ENCODE measurements at places on chromosomes 7 and 10.

GRCh38 chr10:30199376-30200016 lies 140.1 kb upstream of the JCAD start:
- no peak for DNase-seq

- DNase-seq: no peak
Measured at GRCh38 chr10:3978174-3978573, 193.2 kb upstream of the KLF6 start.

DNA sequence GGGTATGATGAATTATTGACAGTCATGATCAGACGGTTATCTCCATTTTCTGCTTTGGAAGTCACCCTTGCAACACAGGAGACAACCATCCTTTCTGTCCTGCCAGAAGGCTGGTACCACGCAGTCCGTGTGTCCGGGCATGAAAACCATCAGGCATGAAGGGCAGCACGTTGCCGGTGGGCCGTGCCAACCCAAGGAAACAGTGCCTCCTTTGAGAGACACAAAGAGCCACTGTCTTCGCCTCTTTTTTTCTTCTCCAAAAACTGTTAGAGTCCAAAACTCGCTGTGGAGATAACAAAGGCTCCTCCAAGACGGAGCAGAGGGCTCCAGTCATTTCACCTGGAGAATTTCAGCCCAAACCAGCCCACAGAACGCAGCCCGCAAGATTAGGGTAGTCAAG lies 60.4 kb upstream of the ARHGAP21 start:
- DNase-seq: no peak

DNA sequence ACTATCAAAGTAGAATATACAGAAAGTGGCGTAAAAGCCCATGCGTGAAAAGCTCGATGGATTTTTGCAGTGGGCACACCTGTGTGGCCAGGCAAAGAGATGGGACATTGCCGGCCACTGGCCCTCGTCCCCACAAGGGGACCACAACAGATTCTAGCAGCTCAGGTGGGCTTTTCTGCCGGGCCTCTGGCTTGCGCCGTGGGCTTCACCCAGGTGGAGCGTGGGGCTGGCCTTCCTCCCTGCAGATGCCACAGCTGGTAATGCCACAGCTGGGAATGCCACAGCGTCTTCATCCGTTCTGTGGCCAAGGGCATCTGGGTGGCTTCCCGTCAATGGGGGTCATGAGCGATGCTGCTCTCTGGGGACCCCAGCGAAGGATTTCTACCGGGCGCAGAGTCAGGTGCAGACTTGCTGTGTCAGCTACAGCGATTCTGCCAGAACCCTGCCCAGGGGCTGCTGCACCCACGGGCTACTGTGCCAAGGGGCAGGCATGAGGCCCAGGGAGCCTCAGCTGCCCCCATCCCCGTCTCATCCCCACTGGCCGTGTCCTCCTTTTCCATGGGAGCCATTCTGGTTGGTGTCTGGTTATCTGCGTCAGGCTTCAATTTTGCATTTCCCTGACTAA lies 52.5 kb upstream of the NKX6-2 start:
- DNase-seq: no peak

DNA sequence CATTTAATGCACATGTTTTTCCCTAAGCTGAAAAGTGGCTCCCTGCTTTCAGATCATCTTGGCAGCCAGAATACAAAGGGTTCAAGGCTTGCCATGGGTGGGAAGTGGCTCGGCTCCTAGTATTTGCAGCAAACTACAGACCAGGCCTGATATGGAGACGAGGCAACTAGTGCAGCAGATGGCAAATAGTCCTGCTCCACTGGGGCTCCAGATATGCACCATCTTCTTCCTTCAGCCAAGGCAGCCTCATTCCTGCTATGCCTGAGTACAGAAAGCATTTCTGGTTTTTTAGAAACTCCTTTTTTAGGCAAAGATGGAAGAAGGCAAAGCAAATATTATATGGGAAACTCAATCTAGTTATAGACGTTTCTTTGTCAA lies 23.9 kb downstream of the LRRC4 start:
- no peak for DNase-seq

GRCh38 chr10:10818082-10818481 lies 199.6 kb upstream of the CELF2 start:
- no peak for DNase-seq

- DNase-seq: no peak
Measured at GRCh38 chr7:116571037-116571436, 46.2 kb downstream of the CAV1 start.

DNA sequence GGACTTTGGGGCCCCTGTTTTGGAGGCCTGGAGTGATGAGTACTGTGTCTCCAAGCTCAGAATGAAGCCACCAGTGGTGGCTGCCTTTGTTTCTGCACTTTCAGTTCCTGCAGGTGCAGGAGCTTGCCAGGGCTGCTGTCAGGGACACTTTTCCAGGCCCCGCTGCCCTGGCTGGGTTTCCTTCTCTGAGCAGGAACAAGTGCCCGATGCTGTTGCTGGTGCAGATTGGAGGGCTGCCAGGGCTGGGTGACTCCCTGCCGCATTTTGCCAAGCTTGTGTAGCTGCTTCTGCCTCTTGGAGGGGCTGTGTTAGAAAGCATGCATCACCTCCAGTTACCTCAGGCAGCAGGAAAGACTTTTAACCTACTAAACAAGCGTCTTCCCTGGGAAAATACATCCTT lies 211.1 kb downstream of the MGMT start:
- DNase-seq: no peak

- DNase-seq: no peak
Measured at GRCh38 chr7:157751951-157752673, 415.3 kb downstream of the DNAJB6 start.

- no peak for DNase-seq
Measured at GRCh38 chr10:104767745-104768144, 126.7 kb downstream of the SORCS3 start.

GRCh38 chr7:130899638-130900401 lies 165.8 kb upstream of the KLF14 start:
- DNase-seq: no peak

GRCh38 chr7:128890306-128891109 lies 20.0 kb downstream of the KCP start:
- no peak for DNase-seq

DNA sequence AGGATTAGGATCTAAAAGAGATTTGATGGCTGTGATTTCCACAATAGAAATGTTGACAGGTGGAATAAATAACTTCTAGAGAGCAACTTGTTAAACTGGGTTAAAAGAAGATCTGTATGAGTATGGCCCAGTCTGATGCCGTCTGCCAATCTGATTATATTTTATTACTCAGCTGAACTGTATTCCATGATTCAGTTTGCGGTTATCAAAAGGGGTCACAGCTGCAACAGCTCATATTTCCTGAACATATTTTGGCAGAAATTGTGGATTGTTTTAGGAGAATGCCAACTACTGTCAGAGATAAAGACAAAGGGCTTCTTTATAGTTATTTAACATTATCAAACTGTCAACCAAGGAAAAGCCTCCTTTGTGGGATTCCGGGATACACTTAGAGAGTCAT lies 244.8 kb upstream of the MINDY3 start:
- DNase-seq: no peak

GRCh38 chr10:64506963-64507362 lies 985.8 kb downstream of the REEP3 start:
- DNase-seq: no peak

- no peak for DNase-seq
Measured at GRCh38 chr10:5461203-5461588, 38.2 kb downstream of the CALML5 start.

DNA sequence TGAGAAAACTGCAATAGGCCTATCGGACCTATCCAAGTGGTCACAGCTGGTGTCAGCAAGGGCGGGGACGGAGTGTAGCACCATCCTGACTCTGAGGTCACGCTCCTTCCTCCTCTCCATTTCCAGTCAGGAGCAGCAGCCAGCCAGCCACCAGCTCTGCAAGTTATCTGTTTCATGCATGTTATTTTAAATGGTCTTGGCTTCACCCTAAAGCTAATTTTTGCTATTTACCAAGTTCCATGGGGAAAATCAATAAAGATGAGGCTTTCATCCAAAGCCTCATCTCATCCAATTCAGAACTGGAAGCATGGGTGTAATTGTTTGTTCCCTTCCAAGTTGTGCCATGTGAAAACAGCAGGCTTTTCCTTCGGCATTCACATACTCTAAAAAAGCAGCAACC lies 49.3 kb downstream of the ICA1 start:
- no peak for DNase-seq

DNA sequence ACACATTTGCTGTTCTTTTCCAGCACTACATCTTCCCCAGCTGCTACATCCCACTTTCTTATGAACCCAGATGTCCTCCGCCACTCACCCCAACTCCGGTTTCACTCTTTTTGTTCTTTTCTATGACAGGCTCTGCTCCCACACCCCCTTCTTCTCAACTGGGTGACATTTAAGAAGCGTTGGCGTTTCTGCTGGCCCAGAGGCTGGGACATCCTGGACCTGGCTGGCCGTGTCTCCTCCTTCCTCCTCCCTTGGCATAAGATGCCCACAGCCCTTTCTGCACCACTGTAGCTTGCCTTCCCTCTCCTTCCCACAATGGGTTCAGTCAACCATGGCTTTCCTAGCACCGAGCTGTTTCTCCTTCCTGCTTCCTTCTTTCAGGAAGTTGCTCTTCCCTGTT lies 9.4 kb upstream of the CALML5 start:
- DNase-seq: no peak

DNA sequence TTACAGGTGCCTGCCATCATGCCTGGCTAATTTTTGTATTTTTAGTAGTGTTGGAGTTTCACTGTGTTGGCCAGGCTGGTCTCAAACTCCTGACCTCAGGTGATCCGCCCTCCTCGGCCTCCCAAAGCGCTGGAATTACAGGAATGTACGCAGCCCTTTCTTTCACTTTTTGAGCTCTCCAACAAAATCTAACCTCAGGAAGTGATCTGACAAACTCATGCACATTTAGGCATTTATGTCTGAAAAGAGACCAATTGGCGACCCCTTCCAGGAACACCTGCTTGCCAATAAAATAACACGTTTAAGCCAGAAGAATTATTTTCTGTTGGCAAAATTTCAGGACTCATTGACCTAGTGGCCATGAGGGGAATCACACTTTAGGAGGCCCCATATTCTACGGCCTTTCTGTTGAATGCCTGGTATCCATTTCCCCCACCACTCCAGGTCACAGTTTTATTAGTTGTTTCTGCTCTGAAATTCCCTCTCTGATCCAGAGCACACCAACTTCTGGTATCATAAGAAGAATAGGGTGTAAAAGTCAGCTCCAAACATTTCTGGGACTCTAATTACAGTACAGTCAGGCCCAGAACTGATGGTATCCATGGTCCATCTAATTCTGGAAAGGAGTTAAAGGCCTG lies 65.8 kb upstream of the FRMD4A start:
- no peak for DNase-seq

- DNase-seq: no peak
Measured at GRCh38 chr7:154976844-154977243, 26.1 kb downstream of the PAXIP1 start.

- DNase-seq: no peak
Measured at GRCh38 chr7:112995059-112995824, 91.4 kb downstream of the GPR85 start.

DNA sequence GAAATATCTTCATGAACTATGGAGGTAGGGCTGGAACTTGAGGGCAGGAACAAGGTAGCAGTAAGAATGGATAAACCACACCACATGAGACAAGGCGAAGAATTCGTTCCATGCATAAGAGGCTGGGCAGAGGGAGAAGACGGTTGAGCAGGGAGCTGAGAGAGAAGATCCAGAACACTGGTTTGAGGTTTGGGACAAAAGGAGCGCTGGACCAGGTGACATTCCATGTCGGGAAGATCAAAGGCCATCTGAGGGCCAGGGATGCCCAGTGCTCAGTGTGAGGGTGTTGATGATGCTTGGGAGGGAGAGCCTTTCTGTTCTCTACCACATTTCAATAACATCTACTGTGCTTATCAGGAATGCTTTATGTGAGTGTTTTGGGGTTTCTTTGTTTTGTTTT lies 52.8 kb downstream of the WIPF3 start:
- DNase-seq: no peak

DNA sequence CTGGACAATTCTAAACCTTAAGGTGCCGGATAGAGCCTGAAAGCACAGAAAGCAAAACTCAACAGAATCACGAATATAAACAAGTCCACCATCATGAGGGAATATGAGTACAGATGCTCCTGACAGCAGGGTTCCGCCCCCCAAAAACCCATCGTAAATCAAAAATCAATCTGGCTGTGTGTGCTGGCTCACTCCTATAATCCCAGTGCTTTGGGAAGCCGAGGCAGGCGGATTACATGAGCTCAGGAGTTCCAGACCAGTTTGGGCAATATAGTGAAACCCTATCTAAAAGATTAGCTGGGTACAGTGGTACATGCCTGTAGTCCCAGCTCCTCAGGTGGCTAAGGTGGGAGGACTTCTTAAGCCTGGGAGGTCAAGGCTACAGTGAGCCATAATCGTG lies 12.2 kb downstream of the BUD31 start:
- DNase-seq: no peak

- no peak for DNase-seq
Measured at GRCh38 chr7:77315182-77315591, 101.0 kb downstream of the GSAP start.

DNA sequence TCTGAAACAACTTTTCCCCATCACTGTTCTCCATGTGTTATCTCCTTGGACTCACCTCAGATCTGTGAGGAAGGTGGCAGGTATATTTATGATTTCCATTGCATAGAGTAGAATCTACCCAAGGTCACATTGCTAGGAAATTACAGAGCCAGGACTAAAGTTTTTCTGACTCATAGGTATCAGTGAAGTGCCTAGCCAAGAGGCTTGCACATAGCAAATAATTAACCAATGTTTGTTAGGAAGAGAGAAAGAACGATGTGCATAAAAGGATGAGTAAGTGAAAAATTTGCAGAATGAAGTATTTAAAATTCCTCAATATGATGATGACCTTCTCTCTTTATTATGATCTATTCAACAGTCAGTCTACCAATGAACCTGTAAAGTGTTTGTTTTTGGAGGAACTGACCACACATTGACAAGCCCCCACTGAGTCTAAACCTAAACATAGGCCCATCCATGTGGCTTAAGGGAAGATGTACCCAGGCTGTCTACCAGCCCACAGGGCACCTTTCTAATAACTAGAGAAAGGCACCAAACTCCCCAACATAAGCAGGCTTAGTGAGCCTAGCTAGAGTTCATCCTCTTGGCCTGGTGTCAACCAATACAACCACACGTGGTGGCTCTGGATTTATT lies 252.9 kb upstream of the ZMIZ1 start:
- DNase-seq: no peak

GRCh38 chr7:46999866-47000265 lies 582.0 kb downstream of the TNS3 start:
- DNase-seq: no peak

DNA sequence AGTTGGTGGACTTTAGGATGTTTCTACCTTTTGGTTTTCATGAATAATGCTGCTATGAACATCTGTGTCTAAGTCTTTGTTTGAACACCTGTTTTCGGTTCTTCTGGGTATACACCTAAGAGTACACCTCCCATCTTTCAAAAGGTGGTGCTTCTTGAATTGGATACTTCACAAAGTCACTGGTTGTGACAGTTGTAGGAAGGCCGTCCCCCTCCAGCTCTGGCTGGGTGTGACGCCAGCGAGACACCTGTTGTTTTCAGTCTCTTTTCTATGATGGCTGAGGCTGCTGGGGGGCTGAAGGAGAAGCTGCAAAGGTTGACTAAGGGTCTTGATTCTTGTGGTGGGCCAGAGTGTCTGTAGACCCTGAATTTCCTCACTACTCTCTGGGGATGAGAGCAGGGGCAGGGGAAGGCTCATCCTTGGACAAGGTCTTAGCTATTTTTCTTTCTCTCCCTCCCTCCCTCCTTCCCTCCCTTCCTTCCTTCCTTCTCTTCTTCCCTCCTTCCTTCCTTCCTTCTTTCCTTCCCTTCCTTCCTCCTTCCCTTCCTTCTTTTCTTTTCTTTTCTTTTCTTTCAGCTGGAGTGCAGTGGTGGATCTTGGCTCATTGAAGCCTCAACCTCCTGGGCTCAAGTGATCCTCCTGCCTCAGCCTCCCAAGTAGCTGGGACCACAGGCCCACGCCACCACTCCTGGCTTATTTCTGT lies 5.6 kb downstream of the NEURL1 start:
- no peak for DNase-seq

Data from inflammatory macrophage (primary cell).